ENCODE measurements at places on chromosomes 11 and 22.

DNA sequence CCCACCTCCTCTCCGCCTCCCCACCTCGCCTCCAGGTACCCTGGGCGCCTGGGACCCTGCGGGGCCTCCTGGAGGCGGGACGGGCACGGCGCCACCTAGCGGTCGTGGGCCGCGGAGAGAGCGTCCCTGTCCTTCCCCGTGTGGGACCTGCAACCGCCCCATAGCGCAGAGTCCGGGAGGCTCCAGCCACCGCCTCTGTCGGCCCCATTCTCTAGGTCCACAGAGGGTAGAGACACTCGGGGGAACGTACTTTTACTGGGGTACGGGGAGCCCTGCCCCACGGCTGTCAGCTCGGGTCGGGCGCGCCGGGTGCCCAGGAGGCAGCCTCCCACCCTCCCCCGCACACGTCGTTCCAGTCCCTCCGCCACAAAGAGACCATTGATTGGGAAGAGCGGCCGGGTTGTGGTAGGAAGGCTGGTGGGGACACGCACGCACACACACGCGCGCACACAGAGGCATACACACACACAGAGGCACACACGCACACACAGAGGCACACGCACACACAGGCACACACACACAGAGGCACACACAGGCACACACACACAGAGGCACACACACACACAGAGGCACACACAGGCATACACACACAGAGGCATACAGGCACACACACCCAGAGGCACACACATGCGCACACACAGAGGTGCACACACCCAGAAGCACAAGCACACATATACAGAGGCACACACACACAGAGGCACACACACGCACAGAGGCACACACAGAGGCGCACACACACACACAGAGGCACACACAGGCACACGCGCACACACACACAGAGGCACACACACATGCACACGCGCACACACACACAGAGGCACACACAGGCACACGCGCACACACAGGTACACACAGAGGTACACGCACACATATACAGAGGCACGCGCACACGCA, 12.6 kb upstream of the NECTIN1 start:
- peak; percentile 70 for DNase-seq

DNA sequence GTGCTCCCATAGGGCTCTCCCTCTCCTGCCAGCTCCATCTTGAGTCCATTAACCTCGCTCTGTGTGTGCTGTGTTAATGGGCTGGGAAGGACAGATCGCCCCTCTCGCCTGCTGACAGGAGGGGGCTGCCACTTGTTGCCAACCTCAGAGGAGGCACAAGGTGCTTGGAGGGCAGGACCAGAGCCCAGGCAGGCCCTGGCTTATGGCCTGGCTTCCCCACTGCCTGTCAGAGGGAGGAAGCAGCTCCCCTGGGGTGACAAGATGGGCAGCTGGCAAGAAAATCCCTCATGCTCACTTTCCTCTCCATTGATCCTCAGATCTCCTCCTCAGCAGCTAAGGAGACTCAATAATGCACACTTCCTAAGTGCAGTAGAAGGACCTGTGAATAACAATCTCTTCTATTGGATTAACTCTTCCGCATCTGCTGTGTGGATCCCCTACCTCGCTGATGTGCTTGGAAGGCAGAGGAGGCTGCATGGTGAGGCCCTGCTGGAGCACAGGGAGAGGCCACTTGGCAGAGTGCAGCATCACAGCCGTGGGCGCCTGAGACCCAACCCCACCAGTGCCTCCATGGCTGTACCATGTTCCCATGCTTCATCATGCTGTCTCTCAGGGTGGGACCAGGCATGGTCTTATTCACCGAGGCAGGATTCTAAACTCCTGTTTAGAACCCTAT, 70.3 kb downstream of the TRIM29 start:
- no peak for DNase-seq

DNA sequence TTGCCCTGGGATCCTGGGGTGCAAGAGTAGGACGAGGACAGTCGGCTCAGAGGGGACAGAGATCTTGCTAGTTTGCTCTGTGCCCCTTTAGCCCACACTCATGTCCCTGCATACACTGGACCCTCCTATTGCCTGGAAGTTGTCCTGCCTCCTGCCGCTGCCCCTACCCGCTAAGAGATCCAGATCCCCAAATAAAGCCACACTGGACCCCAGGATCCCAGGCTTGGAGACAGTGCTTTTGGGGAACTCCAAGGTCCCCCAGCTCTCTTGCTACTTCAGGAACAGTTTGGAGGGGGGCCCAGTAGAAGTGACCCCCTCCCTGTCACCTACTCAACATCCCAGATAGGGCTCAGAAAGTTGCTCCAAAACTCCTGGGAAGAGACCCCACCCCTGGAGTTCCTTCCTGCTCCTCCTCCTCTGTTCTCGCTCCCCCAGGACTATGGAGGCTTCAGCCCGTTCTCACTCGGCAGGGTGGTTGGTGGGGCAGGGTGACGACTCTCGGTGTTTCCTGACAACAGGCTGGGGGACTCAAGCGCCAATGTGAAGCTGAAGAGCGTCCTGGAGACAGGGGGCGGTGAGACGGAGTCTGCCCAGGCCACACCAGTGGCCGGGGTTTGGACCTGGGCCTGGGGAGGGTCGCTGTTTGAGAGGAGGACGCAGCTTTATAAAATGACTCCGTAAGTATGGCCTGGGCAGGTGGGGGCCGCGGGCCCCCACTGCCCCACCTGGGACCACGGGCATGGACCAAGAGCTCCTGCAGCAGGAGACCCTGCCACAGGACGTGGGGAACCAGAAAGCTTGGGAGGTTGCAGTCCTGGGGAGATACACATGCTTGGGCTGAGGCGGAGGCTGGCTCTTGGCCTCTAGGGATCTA, 19.2 kb upstream of the TUB start:
- DNase-seq = no peak

GRCh38 chr11:14969901-14970323, 2.2 kb downstream of the CALCA start:
- DNase-seq = peak; percentile 78

- DNase-seq = no peak
These were observed 30.1 kb upstream of the H19 start for GRCh38 chr11:2027708-2028107.

GRCh38 chr22:25413620-25414019, 150.9 kb upstream of the GRK3 start:
- DNase-seq = no peak

DNA sequence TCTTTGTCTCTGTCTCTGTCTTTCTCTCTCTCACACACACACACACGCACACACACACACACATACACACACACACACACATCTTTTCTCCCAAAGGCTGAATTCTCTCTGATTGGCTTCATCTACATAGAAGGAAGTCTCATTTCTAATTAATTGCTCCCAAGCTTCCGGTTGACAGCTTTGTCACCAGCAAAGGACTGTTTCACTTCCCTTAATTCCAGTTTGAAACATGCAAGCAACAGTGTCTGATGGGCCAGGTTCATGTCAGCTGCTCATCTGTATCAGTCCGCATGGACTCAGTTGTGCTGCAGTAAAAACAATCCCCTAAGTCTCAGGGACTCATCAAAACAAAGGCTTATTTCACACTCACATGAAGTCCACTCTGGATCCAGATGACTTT, 16.2 kb upstream of the PVALB start:
- DNase-seq = no peak

DNA sequence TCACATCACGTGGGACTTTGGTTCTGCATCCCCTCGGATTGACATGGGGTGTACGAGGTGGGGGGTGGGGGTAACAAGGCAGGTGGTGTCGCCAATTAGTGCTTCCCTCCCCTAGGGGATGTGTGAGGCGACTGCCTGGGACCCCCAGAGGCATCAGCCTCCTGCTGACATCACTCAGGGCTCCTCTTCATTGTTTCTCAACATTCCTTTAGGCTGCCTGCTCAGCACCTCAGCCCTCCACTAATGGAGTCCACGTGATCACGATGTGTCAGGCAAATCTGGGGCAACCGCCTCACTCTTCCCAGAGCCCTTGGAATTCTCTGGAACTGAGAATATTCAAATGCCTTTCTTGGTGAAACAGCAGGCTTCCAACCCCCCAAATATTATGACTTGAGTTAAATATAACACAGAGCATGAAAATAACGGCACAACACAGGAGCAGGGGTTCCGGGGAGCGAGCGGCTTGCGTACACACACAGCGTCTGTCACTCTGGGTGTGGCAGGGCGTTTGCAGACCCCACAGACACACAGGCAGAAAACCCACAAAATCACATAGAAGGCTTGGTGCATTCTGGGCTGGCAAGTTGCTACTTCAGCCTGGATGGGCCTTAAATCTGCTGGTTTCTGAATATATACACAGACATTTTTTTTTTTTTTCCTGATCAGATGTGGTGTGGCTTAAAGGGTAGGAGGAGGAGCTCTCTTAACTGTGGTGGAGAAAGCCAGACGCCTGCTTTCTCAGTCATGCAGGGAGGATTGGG, 170.1 kb upstream of the CADM1 start:
- DNase-seq = no peak

GRCh38 chr11:111570796-111571195, 30.3 kb downstream of the LAYN start:
- DNase-seq = no peak

- DNase-seq = no peak
These were observed 19.5 kb upstream of the SPON1 start for GRCh38 chr11:13942971-13943381.

GRCh38 chr11:128261011-128261421, 326.3 kb downstream of the ETS1 start:
- no peak for DNase-seq

DNA sequence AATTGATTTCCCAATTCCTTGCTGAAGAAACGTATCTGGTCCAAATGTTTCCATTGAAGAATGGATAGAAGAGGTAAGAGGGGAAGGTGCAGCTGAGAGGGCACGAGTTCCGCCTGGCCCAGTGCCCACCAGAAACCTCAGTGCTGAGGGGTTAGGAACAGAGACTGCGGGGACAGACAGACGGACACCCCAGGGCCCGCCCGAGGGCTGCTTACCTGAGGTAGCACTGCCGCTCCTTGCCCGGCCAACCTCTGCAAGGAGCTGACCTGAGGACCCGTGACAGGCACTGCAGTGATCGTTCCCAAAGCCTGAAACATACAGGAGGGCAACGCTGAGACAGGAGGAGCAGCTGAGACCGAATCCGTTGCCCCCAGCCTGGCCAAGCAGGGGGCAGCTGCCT, 89.6 kb downstream of the PHF21B start:
- DNase-seq = no peak

GRCh38 chr11:107385361-107385981, 72.2 kb downstream of the CWF19L2 start:
- no peak for DNase-seq

DNA sequence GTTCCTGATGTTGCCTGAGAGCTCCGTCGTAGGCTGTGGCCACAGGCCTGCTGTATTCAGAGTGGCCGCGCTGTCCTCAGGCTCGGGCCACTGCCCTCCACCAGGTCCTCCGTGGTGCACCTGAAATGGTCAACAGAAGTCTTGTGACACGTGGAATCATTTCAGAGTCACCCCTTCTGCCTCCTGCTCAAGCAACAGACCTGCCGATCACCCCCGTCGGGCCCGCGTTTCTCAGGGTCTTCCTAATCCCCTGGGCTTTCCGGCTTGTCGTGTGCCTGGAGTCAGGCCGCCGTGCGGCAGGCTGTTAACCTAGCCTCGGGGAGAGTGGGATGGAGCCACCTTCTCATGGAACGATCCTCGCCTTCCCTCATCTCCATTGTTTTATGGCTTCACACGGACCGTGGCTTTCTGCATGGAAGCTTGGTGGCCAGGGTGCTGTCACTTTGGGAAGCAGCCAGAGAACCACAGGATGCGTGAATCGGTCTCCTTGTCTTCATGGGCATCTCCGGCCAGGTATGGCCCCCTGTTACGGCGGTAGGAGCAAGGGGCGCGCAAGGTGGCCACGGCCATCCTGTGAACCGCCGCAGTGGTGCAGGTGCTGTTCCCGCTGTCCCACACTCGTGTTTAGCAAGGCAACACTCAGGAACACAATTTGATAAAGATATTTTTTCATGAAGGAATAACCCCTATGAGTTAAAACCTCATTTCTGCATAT, 24.1 kb downstream of the NADSYN1 start:
- no peak for DNase-seq

GRCh38 chr22:43160497-43161126, 9.3 kb downstream of the TSPO start:
- no peak for DNase-seq

DNA sequence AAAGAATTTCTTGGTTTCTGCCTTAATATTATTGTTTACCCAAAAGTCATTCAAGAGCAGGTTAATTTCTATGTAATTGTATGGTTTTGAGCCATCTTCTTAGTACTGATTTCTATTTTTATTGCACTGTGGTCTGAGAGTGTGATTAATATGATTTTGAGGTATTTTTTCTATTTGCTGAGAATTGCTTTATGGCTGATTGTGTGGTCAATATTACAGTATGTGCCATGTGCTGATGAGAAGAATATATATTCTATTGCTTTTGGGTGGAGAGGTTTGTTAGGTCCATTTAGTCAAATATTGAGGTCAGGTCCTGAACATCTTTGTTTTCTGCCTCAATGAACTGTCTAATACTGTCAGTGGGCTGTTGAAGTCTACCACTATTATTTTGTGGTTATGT, 20.7 kb upstream of the RAB38 start:
- no peak for DNase-seq

DNA sequence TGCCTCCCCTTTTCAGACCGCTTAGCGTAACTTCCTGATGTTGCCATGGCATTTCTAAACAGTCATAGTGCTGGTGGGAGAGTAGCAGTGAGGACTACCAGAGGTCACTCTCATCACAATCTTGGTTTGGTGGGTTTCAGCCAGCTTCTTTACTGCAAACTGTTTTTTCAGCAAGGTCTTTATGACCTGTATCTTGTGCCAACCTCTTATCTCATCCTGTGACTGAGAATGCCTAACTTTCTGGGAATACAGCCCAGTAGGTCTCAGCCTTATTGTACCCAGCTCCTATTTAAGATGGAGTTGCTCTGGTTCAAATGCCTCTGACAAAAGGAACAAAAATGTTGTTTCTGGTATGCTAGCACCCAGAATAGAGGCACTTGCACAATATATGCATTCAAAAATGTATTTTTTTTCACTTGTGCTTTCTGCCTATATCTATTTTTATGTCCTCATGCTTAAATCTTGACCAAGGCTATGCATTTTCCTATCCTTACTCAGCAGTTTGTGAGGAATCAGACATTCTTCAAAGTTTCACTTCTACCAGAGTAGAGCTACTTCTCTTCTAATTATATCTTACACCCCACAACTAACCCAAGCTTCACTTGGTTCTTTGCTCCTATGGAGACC, 16.1 kb upstream of the OR51M1 start:
- DNase-seq = no peak

DNA sequence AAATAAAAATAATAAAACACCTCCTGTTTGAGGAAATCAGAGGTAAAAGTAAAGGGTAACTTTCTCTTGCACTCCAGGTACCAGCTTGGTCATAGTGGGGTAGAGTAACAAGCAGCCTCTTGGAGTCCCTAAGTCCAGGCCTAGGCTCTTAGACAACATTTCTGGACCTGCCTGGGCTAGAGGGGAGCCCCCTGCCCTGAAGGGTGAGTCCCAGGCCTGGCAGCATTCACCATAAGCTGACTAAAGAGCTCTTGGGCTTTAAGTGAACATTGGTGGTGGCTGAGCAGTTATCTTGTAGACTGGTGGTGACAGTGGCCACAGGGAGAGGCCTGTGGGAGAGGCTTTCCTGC, 18.6 kb upstream of the OR56A3 start:
- no peak for DNase-seq

GRCh38 chr11:10441091-10441490, 14.0 kb upstream of the AMPD3 start:
- no peak for DNase-seq

All from testis (tissue), 5 donors.